ENCODE measurements at places on chromosomes 11 and 22. TPM values are rescaled to one million over a fixed set of nuclear protein-coding genes. Genes with fewer than 3 reads are reported as not detected.

The UCP3 gene
- 0.18 TPM for total RNA-seq

The HBD gene
- not detected for total RNA-seq

The SCARF2 gene
- total RNA-seq, result 17.2 TPM

The DENND5A gene
- total RNA-seq, result 207 TPM

The CDC42EP2 gene
- 19.1 TPM for total RNA-seq

The OR51E1 gene
- total RNA-seq, result not detected

The ARHGEF12 gene
- total RNA-seq, result 81.3 TPM

The STIP1 gene
- total RNA-seq, result 221 TPM

The NXPE1 gene
- total RNA-seq, result not detected

The TEF gene
- 4.1 TPM for total RNA-seq

The TNNI2 gene
- total RNA-seq, result not detected

The PGA5 gene
- total RNA-seq, result not detected

The FGF19 gene
- not detected for total RNA-seq

The APOL4 gene
- 4.8 TPM for total RNA-seq

The KRTAP5-4 gene
- total RNA-seq, result not detected

The GRIK4 gene
- total RNA-seq, result 0.18 TPM

The DHCR7 gene
- total RNA-seq, result 25.1 TPM

The CCDC87 gene
- total RNA-seq, result 0.28 TPM

The OTOG gene
- not detected for total RNA-seq

The RFPL3 gene
- total RNA-seq, result not detected

The SEPTIN3 gene
- total RNA-seq, result not detected

The NXPE4 gene
- not detected for total RNA-seq

The ASPHD2 gene
- 6.9 TPM for total RNA-seq

The SCGB1A1 gene
- total RNA-seq, result not detected

The FADS1 gene
- 36.1 TPM for total RNA-seq

The ADSL gene
- 124 TPM for total RNA-seq

The OR52I1 gene
- total RNA-seq, result not detected

The PIM3 gene
- total RNA-seq, result 133 TPM

The ARVCF gene
- total RNA-seq, result 53.3 TPM

The GRM5 gene
- total RNA-seq, result 0.18 TPM

The TAF10 gene
- 50.7 TPM for total RNA-seq

The LRRC74B gene
- total RNA-seq, result not detected

The TTC36 gene
- 0.45 TPM for total RNA-seq

The NEFH gene
- total RNA-seq, result 0.63 TPM

The DAGLA gene
- 1.6 TPM for total RNA-seq

The APOL5 gene
- total RNA-seq, result not detected

The DDX25 gene
- total RNA-seq, result not detected

The FZD4 gene
- 110 TPM for total RNA-seq

The TMEM132A gene
- total RNA-seq, result 87.1 TPM

The OR2D3 gene
- total RNA-seq, result not detected

The MOV10L1 gene
- total RNA-seq, result 20.4 TPM

The OR2AG1 gene
- not detected for total RNA-seq

The IGSF9B gene
- total RNA-seq, result 0.09 TPM
